Eye (tissue), 1 donor: ENCODE measurements at places on chromosomes 16 and 17.
A peak's percentile ranks its signal among the peaks of the same experiment; 100 is the strongest.

DNA sequence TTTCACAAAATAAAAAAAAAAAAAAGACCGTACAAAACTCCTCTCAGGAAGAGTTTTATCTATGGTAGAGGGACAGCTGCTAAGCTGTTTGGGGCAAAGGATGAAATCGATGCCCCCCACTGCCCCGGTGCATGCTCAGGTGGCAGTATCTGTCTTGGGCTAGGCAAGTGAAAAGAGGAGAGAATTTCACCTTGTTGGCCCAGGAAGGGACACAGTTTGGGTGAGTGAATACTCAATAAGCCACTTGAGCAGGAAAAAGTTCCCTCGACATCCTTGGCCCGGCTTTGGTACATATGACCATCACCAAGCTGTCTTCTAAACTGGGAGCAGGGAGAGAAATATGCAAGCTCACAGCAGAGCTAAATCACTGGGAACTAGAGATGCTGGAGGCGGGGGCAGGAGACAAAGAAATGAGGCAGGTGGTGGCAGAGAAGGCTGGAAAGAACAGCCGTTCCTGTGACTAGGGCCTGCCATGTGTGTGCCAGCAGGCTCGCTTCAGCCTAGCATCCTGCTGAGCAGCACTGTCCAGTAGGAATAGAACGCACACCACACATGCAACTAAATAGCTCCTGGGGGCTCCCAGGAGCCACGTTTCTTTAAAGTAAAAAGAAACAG is 8.2 kb upstream of the EIF1 start:
- peak; percentile 61 for DNase-seq

GRCh38 chr17:57512691-57513090 is 232.4 kb downstream of the CCDC182 start:
- no peak for DNase-seq

DNA sequence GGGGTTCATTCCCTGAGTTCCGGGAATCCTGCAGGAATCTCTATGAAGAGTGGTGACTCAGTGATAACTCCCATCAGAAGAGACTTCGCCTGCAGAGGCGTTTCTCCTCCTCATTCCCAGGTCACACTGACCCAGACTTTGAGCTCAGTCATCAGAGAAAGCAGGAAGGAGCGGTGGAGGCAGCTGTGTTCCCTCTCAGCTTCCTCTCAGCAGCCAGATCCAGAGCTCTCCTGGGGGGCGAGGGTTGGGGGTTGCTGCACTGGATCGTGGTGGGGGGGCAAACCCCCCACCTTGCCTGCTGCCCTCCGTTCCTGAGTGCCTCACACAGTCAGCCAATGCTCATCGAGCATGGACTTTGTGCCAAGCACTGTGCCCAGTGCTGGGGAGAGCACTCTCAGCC is 271.2 kb downstream of the CBLN1 start:
- DNase-seq: no peak

- no peak for DNase-seq
These were observed 66.5 kb upstream of the LGALS9 start for GRCh38 chr17:27564463-27564862.

DNA sequence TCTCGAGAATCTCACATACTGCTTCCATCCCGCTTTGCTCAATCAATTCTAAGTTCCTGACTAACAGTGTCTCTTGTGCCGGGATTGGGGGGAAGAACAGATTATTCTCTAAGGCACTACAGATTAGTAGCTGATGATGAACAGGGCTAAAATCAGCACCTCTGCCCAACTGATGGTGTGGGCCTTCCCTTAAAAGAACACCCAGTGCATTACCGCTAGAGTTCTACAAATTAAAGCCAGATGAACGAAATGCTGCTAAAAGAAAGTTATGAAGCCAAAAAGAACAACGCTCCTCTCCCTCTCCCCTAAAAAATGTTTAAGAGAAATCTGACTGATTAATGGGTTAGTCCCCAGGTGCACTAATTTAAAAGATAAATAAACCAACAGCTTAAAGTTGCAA is 4.4 kb downstream of the CDC27 start:
- DNase-seq: peak; percentile 28

DNA sequence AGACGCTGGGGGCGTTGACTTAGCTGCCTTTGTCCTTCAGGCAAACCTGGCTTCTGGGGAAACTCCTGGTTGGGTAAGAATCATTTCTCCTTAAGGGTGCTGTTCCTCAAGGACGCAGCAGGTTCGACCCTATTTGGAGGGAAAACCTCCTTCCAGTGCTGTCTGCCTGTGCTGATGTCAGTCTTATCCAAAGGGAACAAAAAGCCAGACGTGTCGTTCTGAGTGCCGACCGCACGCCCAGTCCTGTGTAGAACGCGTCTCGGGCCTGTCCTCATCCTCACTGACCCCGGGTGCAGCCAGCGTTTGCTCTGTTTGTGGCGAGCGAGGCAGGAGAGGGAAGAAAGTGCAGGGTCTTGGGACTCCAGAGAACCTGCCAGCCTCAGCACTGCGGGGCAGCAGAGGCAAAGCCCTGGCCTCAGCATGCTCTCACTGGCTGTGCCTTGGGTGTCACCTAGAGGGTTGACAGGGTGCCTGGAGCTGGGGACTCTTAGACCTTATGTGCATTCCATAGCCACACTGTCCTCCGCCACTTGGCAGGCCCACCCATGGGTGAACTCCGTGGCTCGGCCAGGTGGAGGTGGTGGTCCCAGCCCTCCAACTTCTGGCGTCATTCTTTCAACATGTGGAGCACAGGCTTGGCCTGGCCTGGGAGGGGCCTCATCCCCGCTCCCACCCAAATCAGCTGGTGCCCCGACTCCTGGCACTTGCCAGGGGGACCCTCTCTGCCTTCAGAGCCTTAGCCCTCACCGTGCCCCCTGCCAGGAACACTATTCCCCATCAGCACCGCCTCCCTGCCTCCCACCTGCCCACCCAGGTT is 6.0 kb downstream of the SNN start:
- DNase-seq: no peak

DNA sequence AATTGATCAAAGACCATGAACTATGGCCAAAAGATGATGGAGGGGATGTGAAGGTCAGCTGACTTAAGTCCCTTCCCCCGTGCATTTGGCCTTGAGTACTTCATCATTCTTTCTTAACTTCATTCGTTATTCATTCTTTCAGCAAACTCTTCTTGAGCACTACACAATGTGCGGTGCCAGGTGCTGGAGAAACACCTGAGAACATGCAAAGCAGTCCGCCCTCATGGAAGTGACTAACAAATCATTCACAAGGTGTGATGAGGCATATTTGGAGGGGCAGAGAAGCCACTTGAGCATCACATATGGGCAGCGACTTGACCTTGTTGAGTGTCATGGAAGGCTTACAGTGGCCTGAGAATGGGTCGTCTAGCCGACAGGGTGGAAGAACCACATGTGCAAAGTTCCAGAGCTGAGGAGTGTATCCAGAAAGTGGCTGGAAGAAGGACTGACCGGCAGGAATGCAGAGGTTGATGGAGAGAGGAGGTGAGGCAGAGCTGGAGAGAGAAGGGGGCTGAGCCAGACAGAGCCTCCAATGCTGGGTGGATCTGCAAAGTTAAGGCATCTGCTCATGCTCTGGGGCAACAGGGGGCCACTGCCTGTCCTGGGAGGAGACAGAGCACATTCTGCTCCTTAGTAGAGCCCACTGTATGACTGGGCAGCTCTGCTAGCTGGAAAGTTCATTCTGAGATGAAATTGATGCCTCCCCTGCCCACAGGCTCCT is 25.1 kb upstream of the EIF1 start:
- no peak for DNase-seq

DNA sequence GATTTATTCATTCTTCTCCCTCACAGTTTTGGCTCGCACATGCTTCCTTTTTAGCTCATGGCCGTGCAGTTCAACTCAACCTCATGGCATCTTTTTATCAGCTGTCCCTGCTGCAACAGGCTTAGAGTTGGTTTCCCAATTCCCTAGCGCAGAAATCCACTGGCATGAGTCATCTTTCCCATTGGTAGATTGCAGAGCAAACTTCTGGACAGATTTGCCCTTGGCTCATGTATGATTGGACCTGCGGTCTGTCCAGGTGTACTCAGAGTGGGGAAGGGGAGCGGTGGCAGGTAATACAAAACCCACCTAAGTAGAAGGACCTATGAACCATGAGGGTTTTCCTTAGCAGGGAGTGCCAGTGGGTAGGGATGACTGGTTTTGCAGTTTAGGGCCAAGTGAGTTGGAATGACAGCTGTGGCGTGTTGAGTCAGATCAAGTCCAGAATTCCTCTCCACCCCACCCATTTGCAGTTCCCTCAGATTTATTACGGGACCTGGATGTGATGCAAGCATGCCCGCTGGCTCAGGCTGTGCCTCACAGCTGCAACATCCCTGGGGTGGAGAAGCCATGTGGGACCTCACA is 584.7 kb downstream of the WWOX start:
- DNase-seq: no peak

DNA sequence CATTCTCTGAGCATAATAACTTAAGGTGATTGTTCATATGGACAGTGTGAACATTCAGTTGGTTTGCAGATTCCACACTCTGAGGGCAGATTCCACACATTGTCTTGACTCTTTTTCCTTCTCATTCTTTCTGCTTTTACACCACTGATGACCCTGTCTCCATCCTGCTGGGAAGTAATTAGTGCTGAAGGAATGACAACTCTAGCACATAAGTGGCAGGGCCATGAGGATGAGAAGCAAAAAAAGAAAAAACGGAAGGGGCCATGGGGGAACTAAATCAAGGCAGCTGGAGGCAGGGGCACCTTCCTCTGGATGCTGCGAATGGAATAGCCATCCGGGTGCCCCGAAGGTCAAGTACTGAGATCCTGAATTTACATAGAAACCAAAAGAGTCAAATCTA is 944.0 kb downstream of the KCNJ2 start:
- DNase-seq: peak; percentile 73

- no peak for DNase-seq
These were observed 50.7 kb downstream of the PRMT7 start for GRCh38 chr16:68361485-68361884.

- no peak for DNase-seq
These were observed 5.9 kb downstream of the GSPT1 start for GRCh38 chr16:11909653-11910545.

GRCh38 chr16:13047276-13047675 is 145.9 kb downstream of the SHISA9 start:
- DNase-seq: no peak

GRCh38 chr16:23771027-23771426 is 16.2 kb downstream of the CHP2 start:
- DNase-seq: peak; percentile 16

GRCh38 chr16:46775214-46775613 is 27.1 kb upstream of the MYLK3 start:
- DNase-seq: no peak

GRCh38 chr16:17784073-17784472 is 313.3 kb upstream of the XYLT1 start:
- peak; percentile 76 for DNase-seq

- DNase-seq: no peak
These were observed 84.2 kb downstream of the PITPNC1 start for GRCh38 chr17:67461228-67461780.

- DNase-seq: peak; percentile 96
These were observed at the start of gene TMEM107 for GRCh38 chr17:8176197-8176940. TMEM107 (minus strand) TSS chr17:8176380; CDS start chr17:8176286, 94 bp downstream.

DNA sequence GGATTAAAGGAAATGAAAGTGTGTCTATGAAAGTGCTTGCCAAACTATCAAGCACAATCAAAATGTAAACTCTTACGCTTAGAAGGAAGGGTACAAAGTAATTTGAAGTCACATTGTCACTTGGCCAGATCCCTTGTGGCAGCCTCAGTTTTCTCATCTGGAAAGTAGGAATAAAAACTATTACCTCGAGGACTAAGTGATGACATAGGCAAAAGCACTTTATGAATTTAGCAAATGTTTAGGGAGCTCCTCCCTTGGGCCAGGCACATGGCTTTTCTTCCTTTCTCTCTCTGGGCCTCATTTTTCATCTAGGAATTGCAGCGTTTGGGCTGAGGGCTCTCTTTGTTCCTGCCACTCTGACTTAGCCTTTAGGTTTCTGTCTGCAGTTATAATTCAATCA is 28.5 kb downstream of the DYNLL2 start:
- no peak for DNase-seq

DNA sequence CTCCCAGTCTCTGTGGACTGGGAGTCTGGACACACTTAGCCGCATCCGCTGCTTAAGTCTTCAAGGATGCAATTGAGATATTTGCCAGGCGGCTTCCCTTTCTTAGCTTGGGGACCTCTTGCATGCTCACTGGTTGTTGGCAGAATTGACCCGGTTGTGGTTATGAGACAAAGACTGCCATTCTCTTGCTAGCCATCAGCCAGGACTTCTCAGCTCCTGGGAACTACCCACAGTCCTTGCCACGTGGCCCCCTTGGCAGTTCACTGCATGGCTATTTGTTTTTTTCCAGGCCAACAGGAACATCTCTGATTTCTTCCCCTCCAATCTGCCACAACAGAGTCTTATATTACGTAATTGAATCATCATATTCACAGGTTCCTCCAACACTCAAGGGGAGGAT is 25.5 kb downstream of the CACNG4 start:
- DNase-seq: no peak

- no peak for DNase-seq
These were observed 371.8 kb upstream of the SALL1 start for GRCh38 chr16:51522902-51523301.

- DNase-seq: no peak
These were observed 24.2 kb downstream of the PLD6 start for GRCh38 chr17:17181666-17182597.

DNA sequence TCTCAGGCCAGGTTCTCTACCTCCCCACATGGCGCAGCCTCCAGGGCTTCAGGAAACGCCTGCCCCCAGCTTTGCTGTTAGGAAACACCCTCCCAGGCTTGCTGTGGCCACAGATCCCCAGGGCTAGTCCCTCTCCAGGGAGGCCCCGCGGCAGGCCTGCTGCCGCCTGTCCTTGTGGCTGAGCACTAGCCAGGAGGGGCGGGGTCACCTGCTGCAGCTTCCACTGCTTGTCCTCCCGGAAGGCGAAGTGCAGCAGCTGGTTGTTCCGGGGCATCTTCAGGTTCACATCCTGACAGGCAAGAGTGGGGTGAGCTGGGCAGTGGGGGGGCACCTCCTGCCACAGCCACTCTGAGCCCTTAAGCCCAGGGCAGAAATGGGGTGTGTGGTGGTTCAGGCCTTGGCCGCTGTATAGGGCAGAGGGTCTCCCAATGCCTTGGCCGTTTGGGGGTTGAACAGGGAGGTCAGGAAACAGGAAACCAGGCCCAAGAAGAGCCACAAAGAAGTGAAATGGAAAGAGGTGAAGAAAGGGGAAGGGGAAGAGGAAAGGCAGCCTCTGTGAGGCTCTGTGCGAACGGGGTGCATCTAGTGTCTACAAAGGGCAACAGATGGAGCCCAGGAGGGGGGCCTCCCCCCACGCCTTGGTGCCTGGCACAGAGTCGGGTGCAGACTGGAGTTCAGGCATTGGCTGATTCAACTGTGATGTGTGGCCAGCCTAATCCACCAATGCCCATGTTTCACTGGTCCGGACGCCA is 2.0 kb downstream of the ROGDI start:
- no peak for DNase-seq

- DNase-seq: no peak
These were observed 54.6 kb downstream of the GPRC5B start for GRCh38 chr16:19829844-19830692.

DNA sequence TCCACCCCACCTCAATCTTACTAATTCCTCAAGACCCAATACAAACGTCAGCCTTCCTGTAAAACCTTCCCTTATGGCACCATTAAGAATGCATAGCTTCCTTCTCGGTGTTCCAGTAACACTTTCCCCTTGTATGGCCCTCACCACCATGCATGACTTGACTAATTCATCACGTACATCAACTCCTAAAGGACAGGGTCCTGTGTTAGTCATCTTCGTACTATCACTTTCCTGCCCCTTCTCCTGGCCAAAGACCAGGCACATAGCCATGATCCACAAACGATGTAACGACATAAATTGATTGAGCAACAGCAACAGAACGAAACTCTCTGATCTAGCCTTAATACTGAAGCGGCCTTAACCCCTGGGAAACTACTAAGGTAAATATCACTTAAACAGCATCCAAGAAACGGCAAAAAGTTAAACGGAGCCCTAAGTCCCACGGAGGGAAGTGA is 612 bp downstream of the PSMD12 start:
- no peak for DNase-seq
